ENCODE measurements at places on chromosomes 2 and 18.

- no peak for DNase-seq
Measured at GRCh38 chr2:172228177-172228808, 125.6 kb upstream of the DLX2 start.

- no peak for DNase-seq
Measured at GRCh38 chr2:39338502-39338901, 94.7 kb upstream of the CDKL4 start.

DNA sequence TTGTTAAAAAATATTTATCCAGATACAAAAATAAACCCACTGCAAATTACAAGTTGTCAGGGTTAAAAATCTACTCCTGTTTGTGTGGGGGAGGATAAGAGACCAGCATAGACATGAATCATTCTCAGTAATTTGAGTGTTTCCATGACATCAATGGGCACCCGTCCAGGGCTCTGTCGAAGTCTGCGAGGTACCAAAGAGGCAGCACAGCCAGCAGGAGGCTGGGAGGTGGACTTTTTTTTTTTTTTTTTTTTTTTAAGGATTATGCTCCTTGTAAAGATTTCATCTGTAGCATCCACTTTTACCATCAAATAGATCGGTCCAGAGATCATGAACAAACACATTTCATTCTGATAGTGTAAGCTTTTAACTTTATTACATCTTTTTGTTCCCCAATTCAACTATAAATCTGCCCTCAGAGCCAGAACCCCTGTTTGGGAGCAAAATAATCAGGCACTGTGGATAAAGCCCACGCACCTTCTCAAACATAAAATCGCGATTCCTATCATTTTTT is 182.0 kb downstream of the TCF4 start:
- DNase-seq = no peak

GRCh38 chr2:70921031-70921430 is 14.7 kb upstream of the ATP6V1B1 start:
- DNase-seq = no peak

DNA sequence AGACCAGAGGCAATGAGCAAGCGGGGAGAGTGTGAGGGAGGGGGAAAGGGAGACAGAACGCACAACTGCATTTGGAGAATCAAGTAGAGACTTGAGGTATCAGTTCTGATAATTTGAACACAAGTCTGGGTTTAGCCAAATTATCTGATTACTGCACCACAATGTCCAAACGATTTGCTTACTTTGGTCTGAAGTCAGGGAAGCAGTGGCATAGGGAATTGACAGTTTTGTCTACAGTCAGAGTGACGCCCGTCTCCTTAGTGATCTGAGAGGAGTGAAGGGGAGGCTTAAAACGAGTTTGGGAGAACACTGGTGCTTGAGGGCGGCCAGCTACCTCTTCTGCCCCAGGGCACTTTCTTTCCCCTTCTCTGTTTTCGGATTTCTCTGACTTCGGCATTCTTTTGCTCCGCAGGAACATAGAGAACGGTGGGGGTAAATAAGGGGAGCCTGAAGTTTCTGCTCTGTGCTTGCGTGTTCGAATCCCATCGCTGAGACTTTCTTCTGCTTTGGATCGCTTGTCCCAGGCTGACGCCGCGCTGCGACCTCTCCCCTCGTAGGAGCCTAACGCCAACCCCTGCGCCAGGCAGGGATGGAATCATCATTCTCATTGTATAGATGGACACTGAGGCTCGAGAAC is 2.9 kb upstream of the DLX2 start:
- no peak for DNase-seq

DNA sequence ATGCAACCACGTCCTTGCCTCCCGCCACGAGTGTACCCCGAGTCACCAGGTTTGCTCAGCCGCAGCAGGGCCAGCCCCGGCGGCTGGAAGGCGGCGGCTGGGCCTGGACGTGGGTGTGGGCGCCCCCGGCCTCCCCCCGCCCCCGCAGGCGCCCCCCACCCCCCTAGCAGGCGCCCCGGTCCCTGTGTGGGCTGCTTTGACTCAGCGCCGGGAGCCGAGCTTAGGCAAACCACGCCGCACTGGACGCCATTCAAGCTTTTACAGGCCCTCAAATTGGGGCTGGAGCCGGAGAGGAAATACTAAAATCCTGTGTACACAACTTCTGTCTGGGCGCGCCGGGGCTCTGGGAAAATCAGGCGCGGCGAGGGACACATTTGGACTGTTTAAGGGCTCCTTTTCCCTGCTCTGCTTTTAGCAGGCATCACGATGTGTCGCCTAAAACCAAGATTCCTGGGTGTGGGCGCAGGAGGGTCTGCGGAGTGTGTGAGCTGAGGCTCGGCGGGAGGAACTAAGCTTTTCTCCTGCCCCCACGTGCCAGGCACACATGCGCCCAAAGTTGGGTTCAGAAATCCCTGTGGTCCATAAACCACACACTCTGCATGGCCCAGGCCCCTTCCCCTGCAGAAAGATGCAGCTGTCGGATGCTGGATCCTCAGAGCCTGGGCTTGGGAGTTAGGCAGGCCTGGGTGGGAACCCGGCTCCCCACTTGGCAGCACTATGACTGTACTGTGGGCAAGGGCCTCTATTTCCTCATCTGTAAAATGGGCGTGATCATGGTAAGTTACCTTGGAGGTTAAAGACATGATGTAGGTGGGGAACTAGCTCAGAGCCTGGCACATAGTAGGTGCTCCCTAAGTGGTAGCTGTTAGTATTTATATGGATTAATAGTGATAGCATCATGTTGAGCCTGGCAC is 57.6 kb downstream of the ATOH8 start:
- DNase-seq = no peak

DNA sequence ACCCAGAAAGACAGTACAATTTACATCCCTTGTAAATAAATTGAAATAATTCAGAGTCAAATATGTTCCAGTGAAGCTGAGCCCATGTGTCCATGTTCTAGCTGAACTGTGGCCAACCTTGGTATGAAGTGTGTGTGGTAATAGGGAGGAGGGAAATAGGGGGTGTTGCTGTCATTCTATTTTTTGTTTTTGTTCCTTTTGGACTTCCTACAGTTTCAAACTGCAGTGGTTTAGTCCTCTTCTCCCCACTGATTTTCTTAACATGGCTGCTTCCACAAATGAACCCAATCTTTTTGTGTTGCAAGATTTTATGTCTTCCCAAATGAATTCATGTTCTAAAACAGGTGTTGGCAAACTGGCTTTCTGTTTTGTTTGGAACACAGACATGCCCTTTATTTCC is 156.9 kb downstream of the CCBE1 start:
- DNase-seq = no peak

GRCh38 chr2:180314086-180314485 is 307.0 kb upstream of the CWC22 start:
- no peak for DNase-seq

DNA sequence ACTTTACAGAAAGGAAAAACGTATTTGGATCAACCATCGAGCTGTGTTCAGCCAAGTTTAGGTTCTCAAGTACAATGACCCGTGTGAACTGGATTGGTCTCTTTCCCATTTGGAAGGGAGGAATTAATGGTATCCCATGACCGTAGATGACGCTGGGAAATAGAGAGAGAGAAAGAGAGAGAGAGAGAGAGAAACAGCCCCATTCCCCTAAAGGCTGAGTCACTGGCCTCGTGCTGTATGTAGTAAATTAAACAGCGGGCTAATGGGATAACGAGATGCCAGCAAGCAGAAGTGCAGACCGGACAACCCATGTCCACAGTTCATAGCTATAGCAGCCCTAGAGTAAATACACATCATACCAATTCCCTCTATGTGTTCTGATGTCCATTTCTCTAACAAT is 99.6 kb downstream of the BCL11A start:
- no peak for DNase-seq

DNA sequence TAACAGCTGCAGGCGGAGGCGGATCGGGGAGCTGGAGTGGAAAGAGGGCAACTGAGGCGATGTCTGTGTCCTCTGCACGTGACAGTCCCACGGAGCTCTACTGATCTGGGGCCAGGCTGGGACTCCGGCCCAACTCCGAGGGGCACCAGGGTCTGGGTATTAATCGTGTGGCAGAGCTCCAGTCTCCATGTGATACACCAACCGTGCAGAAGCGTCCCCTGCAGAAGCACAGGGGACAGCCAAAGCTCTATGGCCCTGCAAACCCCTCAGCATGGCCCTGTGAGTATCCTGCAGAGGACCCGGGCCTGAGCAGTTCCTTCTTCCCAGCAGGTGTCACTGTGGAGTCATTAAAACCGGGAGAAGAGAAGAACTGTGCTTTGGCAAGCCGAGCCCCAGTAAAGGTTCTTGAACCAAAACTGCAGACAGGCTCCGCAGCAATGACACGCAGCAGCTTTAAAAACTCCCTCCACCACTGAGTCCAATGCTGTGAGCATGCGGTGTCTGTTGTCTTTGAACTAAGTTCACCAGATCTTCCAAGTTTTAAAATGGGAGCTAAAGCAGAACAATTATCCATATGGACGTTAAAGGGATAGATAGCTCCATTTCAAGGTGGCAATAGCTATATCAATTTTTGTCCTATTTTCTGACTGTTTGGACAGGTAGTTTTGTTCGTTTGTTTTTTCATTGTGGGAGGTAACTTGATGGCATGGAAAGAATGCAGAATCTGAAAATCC is 79.4 kb downstream of the TMEM182 start:
- DNase-seq = no peak

DNA sequence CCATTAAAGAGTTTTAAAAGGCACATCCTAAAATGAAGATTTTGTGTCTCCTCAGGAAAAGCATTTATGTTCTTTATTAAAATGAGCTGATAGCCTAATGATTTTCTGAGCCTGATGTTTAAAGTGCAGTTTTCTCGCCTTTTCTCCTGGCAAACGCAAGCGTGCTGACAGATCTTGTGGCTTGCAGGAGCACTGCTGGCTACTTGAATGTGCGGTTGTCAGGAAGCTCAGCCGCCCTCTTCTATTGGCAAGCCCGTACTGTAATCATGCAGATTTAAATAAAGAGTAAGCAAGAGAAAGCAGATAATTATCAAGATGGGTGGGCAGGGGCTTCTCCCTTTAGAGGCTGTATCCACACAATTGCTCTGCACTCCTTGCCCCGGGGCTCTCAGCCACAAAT is 139.5 kb upstream of the SPHKAP start:
- no peak for DNase-seq
